ENCODE measurements at places on chromosomes 6 and 20.

DNA sequence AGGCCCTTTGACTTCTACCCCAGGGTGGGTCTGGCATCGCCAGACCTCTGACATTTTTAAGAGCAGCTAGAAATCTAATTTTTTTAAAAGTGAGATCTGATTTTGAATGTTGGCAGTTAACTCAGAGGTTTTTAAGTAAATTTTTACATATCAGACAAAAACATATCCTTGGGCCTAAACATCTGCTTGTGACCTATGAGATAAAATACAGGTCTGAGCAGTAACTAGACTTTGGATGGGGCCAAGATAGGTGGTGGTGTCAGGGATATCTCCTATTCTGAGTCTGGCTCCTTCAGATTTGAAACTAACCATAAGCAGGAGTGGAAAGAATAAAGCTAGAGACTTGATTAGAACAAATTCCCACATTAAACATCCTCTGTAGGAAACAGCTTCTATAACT lies 17.6 kb downstream of the RALY start:
- no peak for DNase-seq

DNA sequence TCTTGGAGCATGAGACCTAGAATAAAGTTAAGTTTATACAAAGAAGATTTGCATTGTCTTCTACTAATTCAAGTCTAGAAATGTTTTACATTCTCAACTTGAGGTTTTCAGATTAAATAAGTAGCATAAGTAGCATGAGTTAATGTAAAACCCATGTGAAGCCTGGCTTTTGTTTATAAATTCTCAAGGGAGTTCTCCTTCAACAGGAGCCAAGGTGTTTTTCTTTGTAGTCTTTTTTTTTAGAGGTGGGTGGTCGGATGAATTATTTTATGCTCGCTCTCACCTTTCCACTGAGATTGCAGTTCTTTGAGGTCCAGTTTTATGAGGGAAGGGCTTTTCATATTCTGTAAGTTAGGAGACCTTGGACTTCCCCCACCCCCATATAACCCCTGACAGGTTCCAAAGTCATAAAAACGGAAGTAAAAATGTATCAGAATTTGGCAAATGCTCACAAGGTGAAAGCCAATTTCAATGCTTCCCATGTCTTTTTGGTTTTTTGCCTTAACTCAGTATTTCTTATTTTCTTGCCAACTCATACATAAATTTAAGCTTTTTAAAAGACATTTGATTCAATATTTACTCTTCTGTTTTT lies 244.3 kb upstream of the ASCC3 start:
- DNase-seq, result no peak

- DNase-seq, result no peak
Observed at GRCh38 chr20:15637950-15638754, 935.1 kb downstream of the KIF16B start.

DNA sequence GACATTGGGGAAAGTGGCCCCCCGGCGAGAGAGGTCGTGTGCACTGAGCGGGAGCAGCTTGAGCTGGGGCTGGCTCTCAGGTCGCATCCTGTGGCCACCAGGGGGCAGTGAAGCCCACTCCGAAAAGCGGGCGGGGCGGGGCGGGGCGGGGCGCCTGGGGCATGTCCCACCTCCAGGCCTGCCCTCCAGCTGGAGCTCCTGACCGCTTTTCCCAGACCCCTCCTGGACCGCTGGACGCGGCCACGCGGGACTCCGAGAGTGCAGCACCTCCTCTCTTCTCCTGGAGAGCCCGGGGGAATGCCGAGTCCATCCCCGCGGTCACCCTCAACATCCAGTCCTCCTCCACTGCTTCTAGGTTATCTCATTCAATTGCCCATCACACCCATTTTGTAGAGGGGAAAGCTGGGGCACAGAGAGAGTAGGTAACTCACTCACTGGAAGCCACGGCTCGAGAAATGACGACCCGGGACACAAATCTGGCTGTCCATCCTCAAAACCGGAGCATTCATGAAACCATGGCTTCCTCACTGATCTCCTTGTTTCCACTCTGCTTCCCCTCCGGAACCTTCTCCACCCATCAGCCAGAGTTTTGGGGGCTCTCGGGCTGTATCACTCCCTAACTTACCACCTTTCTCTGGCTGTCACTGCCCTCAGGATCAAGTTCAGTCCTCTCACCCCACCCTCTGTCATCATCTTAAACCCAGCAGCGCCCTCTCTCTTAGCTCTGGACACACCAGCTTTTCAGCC lies 24.1 kb downstream of the COX4I2 start:
- DNase-seq, result peak; percentile 89

- no peak for DNase-seq
Observed at GRCh38 chr20:47950124-47950912, 165.0 kb upstream of the SULF2 start.

Measured in Right ventricle myocardium superior (tissue), 1 donor.